ENCODE measurements at places on chromosomes 3 and 15.
A peak's percentile ranks its signal among the peaks of the same experiment; 100 is the strongest.

DNA sequence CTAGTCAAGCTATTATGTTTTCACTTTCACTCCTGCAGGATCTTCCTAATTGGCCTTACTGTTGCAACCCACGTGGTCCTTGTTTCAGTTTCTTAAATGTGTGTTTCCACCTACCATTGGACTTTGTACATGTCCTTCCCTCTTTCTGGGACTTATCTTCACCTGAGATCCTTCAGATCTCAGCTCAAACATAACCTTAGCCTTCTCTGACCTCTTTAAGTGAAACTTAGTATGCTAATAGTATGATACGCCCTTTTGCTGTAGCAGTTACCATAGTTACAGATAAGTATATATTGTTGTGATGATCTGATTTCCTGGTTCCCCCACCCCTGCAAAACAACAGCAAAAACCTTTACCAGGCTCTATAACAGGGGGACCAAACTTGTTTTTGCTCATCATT is 35.2 kb downstream of the U2SURP start:
- DNase-seq: no peak

- no peak for DNase-seq
These were observed 61.3 kb upstream of the PSMD6 start for GRCh38 chr3:64084640-64085039.

DNA sequence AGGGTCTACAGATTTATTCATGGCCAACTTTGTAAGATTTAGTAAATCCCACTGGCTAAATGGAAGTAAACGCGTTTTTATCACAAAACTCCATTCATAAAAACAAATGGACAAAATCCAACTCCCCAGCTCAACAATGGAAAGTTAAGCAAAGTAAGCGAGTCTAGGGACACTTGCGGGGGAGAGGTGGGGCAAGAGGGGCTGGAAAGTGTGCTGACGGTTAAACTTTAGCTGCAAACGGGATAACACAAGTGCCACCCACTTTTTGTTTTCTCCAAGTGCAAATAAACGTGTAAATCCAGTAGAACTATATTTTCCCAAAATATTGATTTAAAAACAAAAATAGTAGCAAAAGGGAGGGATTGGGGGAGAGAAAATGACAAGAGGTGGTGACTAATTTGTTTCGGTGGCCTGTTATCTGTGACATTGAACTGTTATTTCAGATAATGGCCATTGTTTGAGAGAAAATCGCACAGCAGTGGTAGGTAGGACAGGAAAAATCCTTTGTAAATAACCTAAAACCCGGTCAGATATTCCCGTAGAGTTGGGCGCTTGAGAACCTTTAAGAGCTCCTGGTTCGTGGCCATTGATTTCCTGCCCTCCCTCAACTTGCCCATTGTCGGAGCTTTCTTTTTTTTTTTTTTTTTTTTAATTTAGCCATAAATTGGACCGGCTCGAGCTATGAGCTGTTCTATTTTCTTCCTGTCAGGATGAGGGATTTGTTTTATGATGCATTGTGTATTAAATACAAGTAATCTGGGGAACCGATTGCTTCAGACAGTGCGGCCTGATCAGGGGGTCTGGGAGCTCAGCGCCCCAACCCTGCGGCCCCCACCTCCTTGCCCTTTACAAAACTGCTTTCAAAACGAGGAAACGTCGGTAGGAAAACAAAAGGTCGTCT is 514.8 kb downstream of the MECOM start:
- DNase-seq: no peak

- no peak for DNase-seq
These were observed 108.3 kb upstream of the GADL1 start for GRCh38 chr3:31002730-31003129.

GRCh38 chr3:149975919-149976318 is 5.2 kb upstream of the PFN2 start:
- no peak for DNase-seq

DNA sequence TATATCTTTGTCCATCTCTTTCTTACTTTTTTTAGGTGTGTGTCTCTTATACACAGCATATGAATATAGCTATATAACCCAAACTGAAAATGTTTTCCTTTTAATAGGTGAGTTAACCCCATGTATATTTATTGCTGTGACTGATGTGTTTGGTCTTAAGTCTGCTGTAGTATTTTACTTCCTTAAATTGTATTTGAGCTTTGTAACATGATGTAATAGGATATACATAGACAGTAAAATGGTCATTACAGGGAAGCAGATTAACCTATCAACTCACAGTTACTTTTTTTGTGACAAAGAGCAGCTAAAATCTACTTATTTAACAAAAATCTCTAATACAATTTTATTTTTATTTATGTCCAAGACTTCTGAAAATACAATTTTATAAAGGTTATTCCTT is 51.8 kb upstream of the CDAN1 start:
- DNase-seq: no peak

DNA sequence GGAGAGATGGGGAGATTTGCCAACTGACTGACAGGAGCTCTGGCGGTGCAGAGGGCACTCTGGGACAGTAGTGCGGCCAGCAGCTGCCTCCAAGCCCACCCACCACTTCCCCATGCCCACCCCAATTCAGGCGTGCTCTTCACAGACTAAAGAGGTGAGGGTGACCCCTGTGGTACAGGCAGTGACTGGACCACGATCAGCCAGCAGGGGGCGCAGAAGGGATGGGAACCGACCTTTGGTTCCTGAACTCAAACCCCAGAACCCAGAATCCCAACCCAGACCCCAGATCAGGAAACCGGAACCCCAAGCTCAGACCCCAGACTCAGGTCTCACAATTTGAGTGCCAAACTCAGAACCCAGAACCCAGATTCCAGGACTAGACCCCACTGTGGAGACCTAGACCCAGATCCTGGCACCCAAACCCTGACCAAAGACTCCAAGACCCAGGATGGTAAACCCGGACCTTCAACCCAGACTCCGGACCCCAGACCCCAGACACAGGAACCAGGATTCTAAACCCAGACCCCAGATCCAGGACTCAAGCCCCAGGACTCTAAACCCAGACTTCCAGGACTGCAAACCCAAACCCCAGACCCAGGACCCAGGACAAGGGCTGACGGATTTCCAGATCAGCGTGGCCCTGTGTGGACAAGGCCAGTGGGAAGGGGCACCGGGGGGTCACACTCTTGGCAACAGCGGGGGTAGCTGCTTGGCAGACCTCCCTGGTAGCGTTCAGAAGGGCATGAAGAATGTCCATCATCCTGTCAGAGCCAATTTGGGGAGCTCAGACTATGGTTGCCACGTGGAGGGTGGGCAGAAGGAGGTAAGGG is 3.7 kb upstream of the MYL3 start:
- DNase-seq: peak; percentile 73

DNA sequence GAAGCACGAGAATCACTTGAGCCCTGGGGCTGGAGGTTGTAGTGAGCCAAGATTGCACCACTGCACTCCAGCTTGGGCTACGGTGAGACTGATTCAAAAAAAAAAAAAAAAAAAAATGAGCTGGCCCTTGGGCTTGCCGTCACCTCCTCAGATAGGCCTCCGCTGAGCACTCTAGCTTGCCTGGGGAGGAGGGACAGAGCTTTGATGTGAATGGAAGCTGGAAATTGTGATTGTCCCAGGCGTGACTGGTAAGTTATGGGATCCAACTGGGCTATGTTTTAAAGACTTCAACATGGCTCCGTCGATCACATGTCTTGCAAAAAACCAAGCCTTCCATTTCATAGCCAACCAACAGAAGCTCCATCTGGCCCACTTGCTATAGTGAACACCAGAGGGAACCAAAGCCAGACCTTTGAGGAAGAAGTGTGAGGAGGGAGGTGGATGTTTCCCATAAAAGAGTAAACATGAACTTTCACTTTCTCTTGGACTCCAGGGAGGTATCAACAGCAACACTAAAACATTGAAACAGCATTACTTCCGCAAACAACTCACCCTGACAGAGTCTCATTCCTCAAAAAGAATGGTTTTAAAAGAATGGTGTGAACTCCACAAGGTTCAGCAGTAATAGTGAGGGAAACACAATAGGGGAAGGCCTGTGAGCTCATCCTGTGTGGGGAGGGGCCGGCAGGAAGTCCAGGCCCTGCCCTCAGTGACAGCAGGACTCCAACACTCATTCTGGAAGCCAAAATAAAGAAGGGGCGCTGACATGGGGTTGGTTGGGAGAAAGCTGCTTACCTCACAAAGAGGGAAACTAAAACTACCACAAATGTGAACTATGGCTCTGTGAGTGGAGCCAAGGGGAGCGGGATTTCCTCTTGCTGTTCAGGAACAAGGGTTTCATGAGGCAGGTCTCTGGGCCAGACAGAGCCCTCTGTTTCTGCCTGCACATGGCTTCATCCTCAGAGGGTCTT is 59.2 kb upstream of the IL12A start:
- peak; percentile 12 for DNase-seq

DNA sequence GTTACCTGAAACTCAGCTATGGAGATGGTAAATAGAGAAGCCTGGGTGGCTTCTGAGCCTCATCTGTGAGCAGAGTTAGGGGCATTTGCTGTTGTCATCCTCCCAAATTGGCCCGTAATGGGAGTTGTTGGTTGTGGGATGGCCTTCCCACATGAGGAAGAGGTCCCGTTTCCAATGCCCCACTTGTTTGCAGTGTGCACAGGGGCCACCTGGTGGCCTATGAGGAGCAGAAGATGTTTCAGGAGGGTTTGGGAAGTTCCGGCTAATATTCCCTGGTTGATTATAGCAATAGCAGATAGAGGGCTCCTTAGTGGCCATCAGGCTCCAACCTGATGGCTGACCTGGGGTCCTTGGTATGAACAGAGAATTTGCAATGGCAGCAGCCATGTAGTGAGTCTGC is 1546.5 kb downstream of the OTOL1 start:
- no peak for DNase-seq

- no peak for DNase-seq
These were observed 876.6 kb downstream of the TUSC7 start for GRCh38 chr3:117586161-117586560.

- no peak for DNase-seq
These were observed 692.3 kb downstream of the ZPLD1 start for GRCh38 chr3:103127098-103127630.

DNA sequence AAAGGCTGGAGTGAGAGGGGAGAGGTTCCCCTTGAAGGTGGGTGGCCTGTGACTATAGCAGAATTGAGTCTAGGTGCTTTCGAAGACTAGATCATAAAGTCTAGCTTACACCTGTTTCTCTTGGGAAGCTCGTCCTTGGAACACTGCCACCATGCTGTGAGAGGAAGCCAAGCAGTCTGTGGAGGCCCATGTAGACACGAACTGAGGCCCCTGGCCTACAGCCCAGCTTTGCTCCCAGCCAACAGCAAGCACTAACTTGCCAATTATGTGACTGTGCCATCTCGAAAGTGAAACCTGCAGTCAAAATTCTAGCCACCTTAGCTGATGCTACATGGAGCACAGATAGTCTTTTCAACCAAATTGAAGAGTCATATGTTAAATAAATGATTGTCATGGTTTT is 190.5 kb upstream of the NECTIN3 start:
- no peak for DNase-seq

GRCh38 chr15:25181293-25182097 is 226.7 kb downstream of the SNRPN start:
- no peak for DNase-seq

GRCh38 chr3:30549600-30549999 is 56.8 kb upstream of the TGFBR2 start:
- no peak for DNase-seq

DNA sequence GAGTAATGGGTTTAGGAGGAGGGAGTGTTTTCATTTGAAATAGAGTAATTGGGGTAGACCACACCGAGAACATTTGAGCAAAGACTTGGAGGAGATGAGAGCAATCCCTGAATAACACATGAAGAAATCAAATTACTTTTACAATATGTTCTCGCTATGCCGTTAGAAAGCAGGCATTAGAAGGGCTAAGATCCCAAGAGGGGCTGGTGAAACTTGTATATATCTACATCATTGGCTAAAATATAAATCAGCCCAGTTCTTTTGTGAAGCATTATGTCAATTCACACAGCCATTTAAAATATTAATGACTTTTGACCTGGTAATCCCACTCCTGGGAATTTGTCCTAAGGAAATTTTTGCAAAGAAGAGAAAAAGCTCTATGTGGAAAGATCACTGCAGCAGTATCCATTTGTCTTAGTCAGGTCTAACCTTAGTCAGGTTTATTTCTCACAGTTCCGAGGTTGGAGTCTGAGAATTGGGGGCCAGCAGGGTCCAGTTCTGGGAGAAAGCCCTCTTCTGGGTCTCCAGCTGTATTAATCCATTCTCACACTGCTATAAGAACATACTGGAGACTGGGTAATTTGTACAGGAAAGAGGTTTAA is 31.0 kb downstream of the CCDC32 start:
- DNase-seq: no peak

- DNase-seq: no peak
These were observed 141.5 kb downstream of the GADL1 start for GRCh38 chr3:30752970-30753369.

DNA sequence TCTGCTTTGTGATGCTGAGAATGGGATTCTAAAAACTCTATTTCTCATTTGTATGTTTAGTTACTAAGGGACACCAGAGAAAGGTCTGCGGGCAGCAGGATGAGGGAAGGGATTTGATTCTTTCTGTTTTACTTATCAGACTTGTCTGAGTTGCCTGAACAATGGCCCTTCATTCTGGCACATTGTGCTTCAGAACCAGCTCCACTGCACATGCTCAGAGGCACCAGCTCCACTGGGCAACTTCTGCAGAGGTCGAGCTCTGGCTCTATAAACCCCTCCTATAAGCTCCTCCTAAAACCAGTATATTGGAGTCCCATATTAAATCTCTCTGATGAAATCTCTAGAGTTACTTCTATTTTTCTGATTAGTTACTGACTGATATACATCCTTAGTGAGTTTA is 453.2 kb upstream of the CDIN1 start:
- DNase-seq: no peak

DNA sequence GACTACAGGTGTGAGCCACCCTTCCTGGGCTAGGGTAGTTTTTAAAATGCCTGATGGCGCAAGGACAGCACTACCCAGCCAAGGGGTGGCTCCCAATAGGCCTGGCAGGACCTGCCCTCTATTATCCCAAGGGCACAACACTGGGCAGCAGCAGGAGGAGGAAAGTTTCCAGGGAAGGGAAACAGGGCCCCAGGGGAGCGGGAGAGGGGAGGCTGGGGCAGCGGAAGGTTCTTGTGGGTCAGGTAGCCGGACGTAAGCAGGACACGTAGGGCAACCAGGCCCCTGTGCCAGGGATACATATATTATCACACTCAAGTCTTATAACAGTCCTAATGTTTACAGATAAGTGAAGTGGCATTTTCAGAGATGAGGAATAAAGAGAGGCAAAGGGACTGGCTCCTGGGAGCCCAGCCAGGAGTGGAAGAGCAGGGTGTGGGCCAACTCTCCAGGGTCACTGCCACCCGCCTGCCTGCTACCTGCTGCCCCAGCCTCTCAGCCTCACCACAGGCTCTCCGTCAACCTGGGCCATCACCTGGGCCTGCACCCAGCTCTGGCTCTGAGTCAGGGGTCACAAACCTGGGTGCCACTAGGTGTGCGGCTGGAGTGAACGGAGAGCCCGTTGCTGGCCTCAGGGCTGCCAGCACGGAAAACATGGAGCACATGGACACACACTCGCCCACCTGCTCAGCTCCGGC is 73.2 kb upstream of the SNRPA1 start:
- DNase-seq: no peak

Measured in frontal cortex (tissue), 4 donors.